ENCODE measurements at places on chromosomes 11 and 22. TPM values are rescaled to one million over a fixed set of nuclear protein-coding genes. Genes with fewer than 3 reads are reported as not detected.

JAML gene
- not detected for total RNA-seq

TSSC4 gene
- 86.3 TPM for total RNA-seq

TSPAN32 gene
- total RNA-seq: not detected

ATG2A gene
- total RNA-seq: 7.8 TPM

CRYBA4 gene
- not detected for total RNA-seq

UPK3A gene
- not detected for total RNA-seq

CTR9 gene
- total RNA-seq: 16.8 TPM

PANX1 gene
- 60.3 TPM for total RNA-seq

PHF5A gene
- total RNA-seq: 106 TPM

OR51B4 gene
- not detected for total RNA-seq

PTPN5 gene
- total RNA-seq: not detected
